ENCODE measurements at places on chromosomes 7 and 10.

GRCh38 chr7:157359581-157359980 lies 22.8 kb downstream of the DNAJB6 start:
- no peak overlapping the region for H3K4me3 ChIP-seq
- H3K4me1 ChIP-seq = peaks cover 14% of the 10 kb centered on the region
- peaks cover 11% of the 10 kb centered on the region for H3K36me3 ChIP-seq
- no peak for DNase-seq
- H3K27me3 ChIP-seq = no peaks in the 10 kb centered on the region

- H3K27ac ChIP-seq = no peak overlapping the region
- H3K27me3 ChIP-seq = peaks cover 9% of the 10 kb centered on the region
- no peaks in the 10 kb centered on the region for H3K4me1 ChIP-seq
- H3K36me3 ChIP-seq = no peaks in the 10 kb centered on the region
- no peak overlapping the region for H3K4me3 ChIP-seq
These were observed 32.4 kb upstream of the INPP5F start for GRCh38 chr10:119693262-119693957.

DNA sequence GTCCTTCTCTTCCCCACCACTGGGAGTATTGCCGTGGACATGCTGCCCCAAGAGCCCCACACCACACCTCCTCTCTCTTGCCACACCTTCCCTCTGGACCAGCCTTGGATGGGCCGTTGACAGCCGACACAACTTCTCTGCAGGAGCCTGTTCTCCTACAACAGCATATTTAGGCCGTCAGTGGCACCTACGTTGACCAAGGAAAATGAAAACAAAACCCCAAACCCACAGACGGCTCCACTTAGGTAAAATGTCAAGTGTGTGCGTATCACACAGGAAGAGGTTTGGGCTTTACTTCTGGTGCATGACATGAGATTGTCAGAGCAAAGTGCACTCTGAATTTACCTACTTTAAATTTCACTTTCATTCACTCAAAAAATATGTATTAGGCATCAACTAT lies 246.6 kb downstream of the ZMYND11 start:
- H3K27me3 ChIP-seq = no peaks in the 10 kb centered on the region
- peaks cover 6% of the 10 kb centered on the region for H3K36me3 ChIP-seq
- no peak overlapping the region for H3K27ac ChIP-seq

DNA sequence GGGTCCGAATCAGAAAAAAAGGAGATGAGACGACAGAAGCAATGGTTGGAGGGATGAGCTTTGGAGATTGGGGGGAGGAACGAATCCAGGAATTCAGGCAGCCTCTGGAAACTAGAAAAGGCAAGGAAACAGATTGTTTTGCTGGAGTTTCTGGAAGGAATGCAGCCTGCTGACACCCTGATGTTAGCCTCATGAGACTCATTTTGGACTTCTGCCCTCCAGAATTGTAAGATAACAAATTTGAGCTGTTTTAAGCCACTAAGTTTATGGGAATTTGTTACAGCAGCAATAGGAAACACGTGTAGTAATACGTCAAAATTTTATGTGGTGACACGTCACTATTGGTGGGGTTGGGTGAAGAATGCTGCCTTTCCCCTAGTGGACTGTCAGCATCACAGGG lies 25.6 kb upstream of the NPS start:
- no peaks in the 10 kb centered on the region for H3K27me3 ChIP-seq
- no peak for DNase-seq
- H3K27ac ChIP-seq = no peak overlapping the region
- H3K4me1 ChIP-seq = no peaks in the 10 kb centered on the region
- no peak overlapping the region for H3K4me3 ChIP-seq

DNA sequence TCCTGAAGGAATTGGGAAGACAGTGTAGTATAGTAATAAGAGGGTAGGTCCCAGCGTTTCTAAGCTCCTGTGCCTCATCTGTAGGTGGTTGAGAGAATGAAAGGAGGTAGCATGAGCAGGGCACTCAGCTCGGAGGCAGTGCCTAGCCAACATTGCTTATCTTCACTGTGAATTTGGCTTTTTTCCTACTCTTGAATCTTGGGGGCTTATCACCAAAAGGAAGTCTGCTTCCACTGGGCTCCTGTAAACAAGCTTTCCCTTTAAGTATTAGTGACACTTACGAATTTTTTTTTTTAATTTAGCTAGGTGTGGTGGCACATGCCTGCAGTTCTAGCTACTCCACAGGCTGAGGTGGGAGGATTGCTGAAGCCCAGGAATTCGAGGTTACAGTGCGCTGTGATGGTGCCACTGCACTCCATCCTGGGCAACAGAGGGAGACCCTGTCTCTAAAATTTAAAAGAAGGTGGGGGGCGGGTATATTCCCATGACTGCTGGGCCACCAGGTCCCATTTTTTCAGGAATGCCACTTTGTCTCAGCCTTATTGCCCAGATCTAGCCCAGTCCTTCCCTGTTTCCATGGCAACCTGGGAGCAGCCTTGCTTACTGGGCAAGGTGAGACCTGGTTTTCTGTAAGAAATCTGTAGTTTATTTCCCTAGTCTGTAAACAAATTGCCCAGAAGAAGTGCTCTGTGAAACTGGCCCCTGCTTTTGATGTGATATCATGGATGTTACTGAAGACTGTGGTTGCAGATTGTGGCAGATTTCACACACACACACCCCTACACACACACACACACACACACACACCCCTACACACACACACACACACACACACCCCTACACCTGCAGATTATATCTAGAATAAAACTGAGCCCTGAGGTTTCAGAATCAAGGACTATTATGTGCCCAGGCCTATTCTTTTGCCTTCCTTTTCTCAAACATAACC lies 19.4 kb downstream of the OGDH start:
- peaks cover 12% of the 10 kb centered on the region for H3K36me3 ChIP-seq
- no peak overlapping the region for H3K27ac ChIP-seq
- DNase-seq = no peak
- no peak overlapping the region for H3K4me3 ChIP-seq
- H3K27me3 ChIP-seq = no peaks in the 10 kb centered on the region

DNA sequence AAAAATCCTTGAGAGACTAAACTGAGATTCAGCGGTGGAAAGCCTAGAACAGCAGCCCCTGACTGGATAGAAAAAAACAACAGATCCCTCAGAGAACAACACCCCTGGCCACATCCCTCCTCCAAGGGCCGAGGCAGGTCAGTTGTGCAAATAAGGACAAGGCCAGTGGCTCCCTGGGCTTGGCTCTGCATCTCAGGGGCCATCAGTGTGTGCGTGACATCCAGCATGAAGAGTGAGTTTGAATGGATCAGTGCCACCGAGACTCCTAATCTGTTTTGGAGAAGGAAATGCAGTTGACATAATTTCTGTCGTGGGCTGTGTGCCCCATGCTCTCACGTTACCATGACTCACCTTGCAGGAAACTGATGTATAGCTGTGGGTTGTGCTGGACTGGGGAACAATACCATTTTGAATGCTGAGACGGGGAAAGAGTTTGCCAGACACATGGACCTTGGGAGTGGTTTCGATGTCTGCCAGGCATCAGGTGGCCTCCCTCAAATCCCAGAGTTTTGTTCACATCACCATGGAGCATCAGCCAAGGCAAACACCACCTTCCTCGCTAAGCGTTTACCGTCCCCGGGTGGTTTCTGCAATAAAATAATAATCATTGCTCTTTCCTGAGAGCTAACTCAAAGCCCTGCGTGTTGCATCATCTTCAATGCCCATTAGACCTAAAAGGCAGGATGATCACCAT lies 153.2 kb upstream of the FZD8 start:
- no peak for DNase-seq
- H3K36me3 ChIP-seq = no peaks in the 10 kb centered on the region
- no peaks in the 10 kb centered on the region for H3K27me3 ChIP-seq

DNA sequence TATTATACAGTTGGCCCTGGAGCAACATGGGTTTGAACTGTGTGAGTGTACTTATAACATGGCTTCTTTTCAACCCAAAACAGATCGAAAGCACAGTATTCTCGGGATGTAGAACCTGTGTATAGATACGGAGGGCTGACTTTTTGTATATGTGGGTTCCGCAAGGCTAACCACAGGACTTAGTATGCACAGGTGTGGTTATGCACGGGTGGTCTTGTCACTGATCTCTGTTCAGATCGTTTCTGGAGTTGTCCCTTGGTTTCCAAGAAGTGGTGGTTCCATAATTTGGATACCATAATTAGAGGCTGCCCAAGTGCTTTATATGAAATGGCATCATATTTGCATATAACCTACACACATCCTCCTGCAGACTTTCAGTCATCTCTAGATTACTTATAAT lies 10.9 kb upstream of the BHLHA15 start:
- H3K4me3 ChIP-seq = no peak overlapping the region
- no peaks in the 10 kb centered on the region for H3K36me3 ChIP-seq
- H3K27me3 ChIP-seq = no peaks in the 10 kb centered on the region
- no peak for DNase-seq
- no peaks in the 10 kb centered on the region for H3K4me1 ChIP-seq

GRCh38 chr7:46806856-46807255 lies 775.1 kb downstream of the TNS3 start:
- peaks cover 8% of the 10 kb centered on the region for H3K4me1 ChIP-seq
- H3K27ac ChIP-seq = no peak overlapping the region
- H3K4me3 ChIP-seq = no peak overlapping the region

GRCh38 chr7:127705461-127705959 lies 53.5 kb downstream of the SND1 start:
- H3K36me3 ChIP-seq = peaks cover 14% of the 10 kb centered on the region
- no peaks in the 10 kb centered on the region for H3K27me3 ChIP-seq
- H3K4me1 ChIP-seq = peaks cover 10% of the 10 kb centered on the region
- no peak for DNase-seq

GRCh38 chr10:105192861-105193260 lies 551.8 kb downstream of the SORCS3 start:
- H3K27ac ChIP-seq = no peak overlapping the region
- no peaks in the 10 kb centered on the region for H3K4me1 ChIP-seq
- no peaks in the 10 kb centered on the region for H3K36me3 ChIP-seq
- no peak for DNase-seq

DNA sequence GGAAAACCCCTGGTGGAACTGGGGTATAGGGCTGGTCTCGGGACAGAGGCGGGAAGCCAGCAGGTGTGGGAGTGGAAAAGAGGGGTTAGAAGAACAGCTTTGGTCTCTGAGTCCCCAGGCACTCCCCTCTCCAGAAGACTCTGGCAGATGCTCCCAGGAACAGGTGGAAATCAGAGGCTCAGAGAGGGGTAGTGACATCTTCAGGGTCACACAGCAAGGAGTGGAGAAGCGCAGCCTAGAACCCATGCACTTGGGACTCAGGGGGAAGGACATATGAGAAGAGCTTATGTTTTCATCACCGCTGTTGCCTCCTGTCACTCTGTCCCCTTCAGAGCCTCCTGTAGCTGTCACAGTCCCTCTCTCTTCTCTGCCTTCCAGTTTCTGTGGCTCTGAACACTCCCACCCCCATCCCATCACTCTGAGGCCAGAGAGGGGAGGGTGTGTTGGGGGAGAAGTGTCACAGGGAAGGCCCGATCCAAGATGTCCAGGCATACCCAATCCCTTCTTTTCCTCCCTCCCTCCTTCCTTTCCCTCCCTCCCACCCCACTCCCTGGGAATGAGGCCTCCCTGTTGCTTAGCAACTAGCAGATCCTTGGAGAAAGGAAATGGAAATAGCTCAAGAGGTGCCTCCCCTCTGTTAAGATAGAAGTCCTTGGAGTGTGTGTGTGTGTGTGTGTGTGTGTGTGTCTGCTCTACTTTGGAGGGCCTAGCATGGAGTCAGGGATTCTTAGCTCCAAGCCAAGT lies 32.0 kb downstream of the SRRM3 start:
- H3K36me3 ChIP-seq = no peaks in the 10 kb centered on the region
- no peak overlapping the region for H3K4me3 ChIP-seq
- H3K4me1 ChIP-seq = no peaks in the 10 kb centered on the region
- H3K27me3 ChIP-seq = no peaks in the 10 kb centered on the region

GRCh38 chr7:1103009-1103788 lies 15.3 kb downstream of the GPER1 start:
- H3K27me3 ChIP-seq = no peaks in the 10 kb centered on the region
- no peak for DNase-seq
- H3K36me3 ChIP-seq = no peaks in the 10 kb centered on the region
- no peak overlapping the region for H3K27ac ChIP-seq
- no peak overlapping the region for H3K4me3 ChIP-seq

DNA sequence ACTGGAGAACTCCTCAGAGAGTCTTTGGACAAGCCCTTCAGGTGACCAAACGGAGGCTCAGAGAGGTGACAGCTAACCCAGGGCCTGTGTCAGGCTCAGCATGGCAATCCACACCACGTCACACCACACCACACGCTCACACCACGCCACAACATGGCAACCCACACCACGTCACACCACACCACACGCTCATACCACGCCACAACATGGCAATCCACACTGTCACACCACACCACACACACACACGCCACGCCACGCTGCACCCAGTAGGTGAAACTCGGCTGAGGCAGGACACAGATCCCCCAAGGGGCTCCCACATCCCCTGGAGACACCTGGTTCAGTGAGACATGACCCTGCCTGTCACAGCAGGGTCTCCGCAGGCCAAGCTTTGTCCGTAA lies 107.3 kb downstream of the PDGFA start:
- no peak for DNase-seq
- H3K4me3 ChIP-seq = no peak overlapping the region
- no peaks in the 10 kb centered on the region for H3K4me1 ChIP-seq
- H3K36me3 ChIP-seq = no peaks in the 10 kb centered on the region

- H3K4me1 ChIP-seq = no peaks in the 10 kb centered on the region
- no peak overlapping the region for H3K4me3 ChIP-seq
- H3K27ac ChIP-seq = no peak overlapping the region
- H3K27me3 ChIP-seq = no peaks in the 10 kb centered on the region
- DNase-seq = no peak
These were observed 90.2 kb downstream of the PPP1R9A start for GRCh38 chr7:94997547-94997946.

DNA sequence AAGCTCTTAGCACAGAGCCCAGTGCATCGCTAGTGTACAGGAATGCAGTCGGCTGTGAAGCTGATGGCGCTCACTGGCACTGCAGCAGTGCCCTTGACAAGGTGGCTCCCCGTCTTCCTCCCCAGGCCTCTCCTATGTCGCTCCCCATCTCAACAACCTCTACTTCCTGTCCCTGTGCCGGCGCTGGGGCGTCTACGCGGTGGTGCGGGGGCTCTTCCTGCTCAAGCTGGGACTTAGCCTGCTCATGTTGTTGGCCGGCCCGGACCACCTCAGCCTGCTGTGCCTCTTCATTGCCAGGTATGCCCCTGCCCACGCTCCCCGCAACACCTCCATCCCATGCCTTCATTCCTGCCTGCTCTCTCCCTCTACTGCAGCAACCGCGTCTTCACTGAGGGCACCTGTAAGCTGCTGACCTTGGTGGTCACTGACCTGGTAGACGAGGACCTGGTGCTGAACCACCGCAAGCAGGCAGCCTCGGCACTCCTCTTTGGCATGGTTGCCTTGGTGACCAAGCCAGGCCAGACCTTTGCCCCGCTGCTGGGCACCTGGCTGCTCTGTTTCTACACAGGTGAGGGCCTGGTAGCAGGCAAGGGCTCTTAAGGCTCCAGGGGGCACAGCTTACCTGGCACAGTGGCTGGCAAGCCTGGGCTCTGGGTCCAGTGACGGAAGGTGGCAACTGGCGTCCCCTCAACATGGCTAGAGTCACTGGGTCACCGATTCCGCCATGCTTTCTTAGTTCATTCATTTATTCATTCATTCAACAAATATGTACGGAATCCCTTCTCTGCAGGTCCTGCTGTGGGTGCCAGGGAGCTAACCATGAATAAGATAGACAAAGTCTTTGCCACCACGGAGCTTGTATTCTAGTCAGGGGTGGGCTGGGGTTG lies 22.3 kb upstream of the C10orf95 start:
- H3K4me3 ChIP-seq = no peak overlapping the region
- no peak for DNase-seq
- H3K27ac ChIP-seq = no peak overlapping the region
- no peaks in the 10 kb centered on the region for H3K36me3 ChIP-seq
- no peaks in the 10 kb centered on the region for H3K27me3 ChIP-seq

Data from fibroblast of lung (primary cell).